Activated naive CD4-positive, alpha-beta T cell treated with anti-CD3 and anti-CD28 coated beads for 36 hours (primary cell): ENCODE measurements at places on chromosomes 4 and X.

DNA sequence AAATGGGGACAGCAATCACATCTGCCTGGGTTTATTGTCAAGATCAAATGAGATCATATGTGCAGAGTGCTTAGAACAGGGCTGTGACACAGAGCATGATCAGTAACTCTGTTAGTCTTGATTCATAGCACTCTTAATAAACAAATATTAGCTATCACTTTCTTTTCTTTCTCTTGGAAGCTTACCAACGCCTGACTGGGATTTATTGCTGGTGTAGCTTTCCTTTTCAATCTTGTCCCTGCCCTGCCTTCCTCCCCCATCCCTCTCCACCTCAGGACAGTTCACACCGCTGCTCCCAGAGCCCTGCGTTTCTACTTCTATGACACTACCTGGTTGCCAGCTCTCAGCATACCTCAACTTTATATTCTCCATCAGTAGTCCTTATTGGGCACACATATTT is 120.7 kb downstream of the LDB2 start:
- DNase-seq, result no peak

DNA sequence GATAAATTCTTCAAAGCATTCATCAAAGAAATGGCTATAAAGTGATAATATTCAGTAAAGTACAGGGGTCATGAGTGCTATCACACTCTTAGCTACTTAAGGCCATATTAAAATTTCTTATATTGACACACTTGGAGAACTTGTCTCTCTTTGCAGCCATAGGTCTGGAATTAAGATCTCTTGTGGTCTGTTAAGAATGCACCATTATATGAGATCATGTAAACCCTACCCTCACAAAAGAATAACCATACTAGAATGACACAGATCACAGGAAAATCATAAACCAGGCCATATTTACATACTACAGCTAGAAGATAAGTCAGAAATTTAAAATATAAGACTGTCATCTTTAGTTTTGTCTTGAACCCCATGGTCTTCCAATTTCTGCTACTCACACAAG is 434.3 kb downstream of the PDGFC start:
- DNase-seq, result no peak

DNA sequence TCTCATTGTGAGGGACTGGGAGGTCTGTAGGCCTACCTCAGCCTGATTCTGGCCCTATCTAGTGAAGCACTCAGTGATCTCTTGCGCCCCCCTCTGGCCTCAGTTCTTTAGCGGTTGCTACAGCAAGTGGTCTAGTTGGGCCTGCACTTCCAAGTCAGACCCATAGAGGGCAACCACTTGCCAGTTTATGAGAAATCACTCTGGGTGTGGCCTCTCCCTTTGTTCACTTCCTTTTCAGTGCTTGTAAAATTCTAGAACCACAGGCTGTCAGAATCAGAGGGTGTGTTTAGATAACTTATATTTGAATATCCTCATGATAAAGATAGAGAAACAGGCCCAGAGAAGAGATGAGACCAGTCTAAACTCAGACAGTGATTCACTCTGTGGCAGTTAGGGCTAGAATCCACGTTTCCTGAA is 60.9 kb upstream of the LAS1L start:
- peak; percentile 99 for DNase-seq

DNA sequence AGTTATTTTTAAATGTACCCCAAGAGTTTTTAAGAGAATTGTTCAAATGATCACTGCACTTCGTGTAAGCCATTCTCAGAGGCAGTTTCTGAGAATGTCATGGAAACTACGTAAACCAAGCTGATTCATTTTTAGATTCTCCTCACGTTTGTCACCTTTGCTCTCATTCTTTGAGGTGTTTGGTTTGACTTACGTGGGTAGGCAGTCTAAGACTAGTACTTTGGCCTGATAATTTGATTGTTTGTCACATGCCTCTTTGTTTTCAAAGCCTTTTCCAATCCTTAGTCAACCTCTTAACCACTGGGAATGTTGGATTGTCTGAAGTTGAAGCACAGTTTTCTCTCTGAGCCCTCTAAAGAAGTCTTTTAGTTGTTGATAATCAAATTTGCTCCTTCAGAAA is 10.5 kb downstream of the SEPTIN11 start:
- DNase-seq, result peak; percentile 10

GRCh38 chr4:120466429-120466828 is 399.8 kb upstream of the MAD2L1 start:
- no peak for DNase-seq

GRCh38 chrX:11296051-11296450 is 2.8 kb downstream of the AMELX start:
- no peak for DNase-seq

DNA sequence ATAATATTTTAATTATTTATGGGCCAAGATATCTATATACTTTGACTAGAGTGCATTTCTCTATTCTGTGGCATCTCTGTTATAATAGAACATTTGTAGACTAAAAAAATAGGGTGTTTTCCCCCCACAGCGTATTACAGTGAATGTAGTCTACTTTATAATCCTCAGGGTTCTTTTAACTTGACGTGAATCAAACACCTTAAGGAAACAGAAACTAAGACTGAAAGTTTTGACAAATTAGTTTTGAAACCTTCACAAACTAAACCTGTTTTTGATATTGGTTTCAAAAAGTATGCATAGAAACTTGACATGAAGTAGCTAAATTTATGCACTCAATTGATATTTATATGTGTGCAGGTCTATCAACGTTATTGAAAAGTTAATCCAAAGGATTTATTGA is 1963.1 kb upstream of the TENM3 start:
- DNase-seq, result no peak

DNA sequence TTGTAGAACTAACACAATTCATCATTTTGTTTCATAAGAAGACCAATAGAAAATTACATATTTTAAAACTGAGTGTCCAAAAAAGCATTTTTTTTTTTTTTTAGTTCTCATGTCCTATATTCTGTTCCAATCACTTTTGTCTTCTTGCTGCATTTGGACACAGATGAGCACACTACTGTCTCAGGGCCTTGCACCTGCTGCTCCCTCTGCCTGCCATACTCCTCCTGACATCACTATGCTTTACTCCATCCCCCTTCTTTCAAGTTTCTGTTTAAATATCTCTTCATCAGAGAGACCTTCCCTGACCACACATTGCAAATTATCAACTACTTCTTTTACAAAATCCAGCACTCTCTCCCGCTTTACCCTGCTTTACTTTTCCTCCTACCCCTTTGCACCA is 230.7 kb upstream of the GK2 start:
- no peak for DNase-seq

- no peak for DNase-seq
These were observed 209.9 kb downstream of the SHROOM3 start for GRCh38 chr4:76644831-76645485.

- no peak for DNase-seq
These were observed 108.8 kb downstream of the NAA11 start for GRCh38 chr4:79217025-79217424.

- no peak for DNase-seq
These were observed 36.7 kb downstream of the PJA1 start for GRCh38 chrX:69128588-69128987.

- DNase-seq, result no peak
These were observed 46.7 kb downstream of the MAGEB17 start for GRCh38 chrX:16213961-16214360.

DNA sequence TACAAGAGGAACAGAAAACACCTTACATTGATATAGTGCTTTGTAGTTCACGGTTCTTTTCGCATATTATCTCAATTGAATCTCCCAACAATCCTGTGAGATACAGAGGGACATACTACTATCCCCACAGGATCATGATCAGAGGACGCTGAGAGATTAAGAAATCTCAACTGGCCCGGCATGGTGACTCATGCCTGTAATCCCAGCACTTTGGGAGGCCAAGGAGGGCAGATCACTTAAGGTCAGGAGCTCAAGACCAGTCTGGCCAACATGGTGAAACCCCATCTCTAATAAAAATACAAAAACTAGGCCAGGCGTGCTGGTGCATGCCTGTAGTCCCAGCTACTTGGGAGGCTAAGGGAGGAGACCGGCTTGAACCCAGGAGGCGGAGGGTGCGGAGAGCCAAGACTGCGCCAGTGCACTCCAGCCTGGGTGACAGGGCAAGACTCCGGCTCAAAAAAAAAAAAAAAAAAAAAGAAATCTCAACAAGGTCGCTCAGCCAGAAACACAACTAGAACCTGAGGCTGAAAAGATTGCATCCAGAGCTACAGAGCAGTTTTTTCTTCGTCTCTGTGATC is 7.4 kb downstream of the APOO start:
- no peak for DNase-seq
